ENCODE measurements at places on chromosomes 11 and 22.

DNA sequence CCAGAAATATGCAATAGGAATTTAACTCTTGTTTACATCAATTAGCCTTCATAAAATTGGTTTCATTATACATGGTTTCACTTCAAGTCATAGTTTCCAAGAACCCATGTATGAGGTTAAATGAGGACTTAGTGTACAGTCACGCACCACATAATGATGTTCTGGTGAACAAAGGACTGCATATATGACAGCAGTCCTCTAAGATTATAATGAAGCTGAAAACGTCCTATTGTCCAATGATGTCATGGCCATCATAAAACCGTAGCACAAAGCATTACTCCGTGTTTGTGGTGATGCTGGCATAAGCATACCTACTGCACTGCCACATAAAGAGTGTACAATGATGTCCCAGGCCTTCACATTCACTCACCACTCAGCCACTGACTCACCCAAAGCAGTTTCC lies 31.1 kb downstream of the SMCO4 start:
- DNase-seq, result no peak

GRCh38 chr11:115132436-115133228 lies 371.6 kb downstream of the CADM1 start:
- no peak for DNase-seq

DNA sequence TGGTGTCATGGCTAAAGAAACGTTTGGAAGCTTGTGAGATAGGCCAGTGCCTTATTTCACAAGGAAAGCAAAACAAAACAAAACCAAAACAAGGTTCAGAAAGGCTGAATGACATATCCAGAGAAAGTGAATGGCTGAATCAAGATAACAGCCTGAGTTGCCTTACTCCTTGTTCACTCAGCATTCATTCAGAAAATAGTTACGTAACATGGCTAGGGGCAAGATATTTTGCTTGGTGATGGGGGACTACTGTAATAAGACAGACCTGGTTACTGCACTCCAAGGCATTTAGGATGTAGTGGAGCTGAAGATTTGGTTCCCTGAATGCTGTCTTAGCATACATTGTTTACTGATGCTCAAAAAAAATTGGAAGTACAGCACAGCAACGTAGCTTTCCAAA lies 47.7 kb downstream of the C11orf91 start:
- DNase-seq, result no peak

DNA sequence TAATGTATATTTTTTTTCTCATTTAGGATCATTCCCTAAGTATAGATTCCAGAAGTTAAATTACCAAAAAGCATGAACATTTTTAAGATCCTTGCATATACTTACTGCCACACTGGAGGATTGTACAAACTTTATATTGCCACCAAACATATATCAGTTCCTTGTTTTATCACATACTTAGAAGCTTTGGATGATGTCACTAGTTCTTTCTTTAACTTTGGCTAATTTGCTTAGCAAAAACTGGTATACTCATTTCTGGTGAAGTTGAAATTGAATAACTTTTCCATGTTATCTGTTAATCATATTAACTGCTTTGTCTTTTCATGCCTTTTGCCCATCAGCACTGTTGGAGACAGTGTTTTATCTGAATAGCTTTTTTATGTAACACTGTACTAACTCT lies 31.6 kb upstream of the PRDM10 start:
- no peak for DNase-seq

- DNase-seq, result no peak
Measured at GRCh38 chr22:39214383-39215069, 30.3 kb downstream of the PDGFB start.

- no peak for DNase-seq
Measured at GRCh38 chr22:25656724-25657123, 85.3 kb upstream of the MYO18B start.

GRCh38 chr11:37505406-37505805 lies 907.4 kb upstream of the RAG2 start:
- DNase-seq, result no peak

DNA sequence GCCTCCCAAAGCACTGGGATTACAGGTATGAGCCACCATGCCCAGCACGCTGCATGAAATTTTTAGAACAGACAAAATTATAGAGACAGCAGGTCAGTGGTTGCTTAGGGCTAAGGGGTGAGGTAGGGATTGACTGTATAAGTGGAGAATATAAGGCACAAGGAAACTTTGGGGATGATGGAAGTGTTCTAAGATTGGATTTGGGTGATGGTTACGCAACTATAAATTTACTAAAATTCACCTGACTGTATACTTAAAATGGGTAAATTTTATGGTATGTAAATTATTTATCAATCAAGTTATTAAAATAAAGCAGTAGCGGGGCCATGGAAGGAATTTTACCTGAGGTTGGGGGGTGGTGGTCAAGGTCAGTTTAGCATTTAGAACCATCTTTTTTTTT lies 16.4 kb upstream of the POLD3 start:
- DNase-seq, result no peak

- no peak for DNase-seq
Measured at GRCh38 chr11:1459219-1459575, 27.4 kb downstream of the MOB2 start.

GRCh38 chr11:134861490-134862104 lies 449.6 kb upstream of the B3GAT1 start:
- DNase-seq, result no peak

DNA sequence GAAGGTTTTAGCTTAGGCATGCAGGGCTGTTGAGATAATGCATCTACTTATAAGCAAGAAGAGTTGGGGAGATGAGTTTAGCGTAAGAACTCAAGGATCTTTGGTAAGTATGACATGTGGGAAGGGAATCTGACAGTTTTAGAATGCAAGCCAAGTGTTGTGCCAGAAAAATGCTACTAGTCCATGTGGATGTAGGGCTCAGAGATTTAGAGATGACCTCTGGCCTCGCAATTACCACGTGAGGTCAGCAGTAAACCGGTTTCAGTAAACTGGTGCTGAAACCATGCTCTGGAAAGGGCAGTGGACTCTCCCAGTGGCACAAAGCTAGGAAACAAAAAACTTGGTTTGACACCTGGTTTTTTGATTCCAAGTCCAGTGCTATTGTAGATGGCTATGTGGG lies 18.9 kb downstream of the MRPL16 start:
- no peak for DNase-seq

DNA sequence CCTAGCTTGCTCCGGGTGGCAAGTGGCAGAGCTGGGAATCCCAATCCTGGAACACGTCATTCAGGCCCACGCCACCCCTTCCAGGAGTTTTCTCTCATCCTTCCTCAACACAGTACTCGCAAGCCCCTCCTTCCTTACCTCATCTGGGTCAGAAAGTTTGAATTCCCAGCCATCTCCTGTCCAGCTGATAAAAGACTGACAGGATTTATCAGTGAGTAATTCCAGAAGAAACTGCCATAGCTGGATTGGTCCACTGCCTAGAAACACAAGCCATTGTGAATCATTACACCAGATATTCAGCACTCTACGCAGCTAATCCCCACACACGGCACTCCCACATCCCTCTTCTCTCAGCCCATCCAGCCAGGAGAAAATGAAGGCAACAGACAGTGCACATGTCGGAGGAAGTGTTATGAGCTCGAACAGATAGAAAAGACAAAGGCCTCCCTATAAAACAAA lies 124.0 kb downstream of the ETS1 start:
- no peak for DNase-seq

GRCh38 chr11:115496892-115497291 lies 7.3 kb downstream of the CADM1 start:
- DNase-seq, result no peak

GRCh38 chr11:29227811-29228210 lies 789.0 kb downstream of the KCNA4 start:
- no peak for DNase-seq

DNA sequence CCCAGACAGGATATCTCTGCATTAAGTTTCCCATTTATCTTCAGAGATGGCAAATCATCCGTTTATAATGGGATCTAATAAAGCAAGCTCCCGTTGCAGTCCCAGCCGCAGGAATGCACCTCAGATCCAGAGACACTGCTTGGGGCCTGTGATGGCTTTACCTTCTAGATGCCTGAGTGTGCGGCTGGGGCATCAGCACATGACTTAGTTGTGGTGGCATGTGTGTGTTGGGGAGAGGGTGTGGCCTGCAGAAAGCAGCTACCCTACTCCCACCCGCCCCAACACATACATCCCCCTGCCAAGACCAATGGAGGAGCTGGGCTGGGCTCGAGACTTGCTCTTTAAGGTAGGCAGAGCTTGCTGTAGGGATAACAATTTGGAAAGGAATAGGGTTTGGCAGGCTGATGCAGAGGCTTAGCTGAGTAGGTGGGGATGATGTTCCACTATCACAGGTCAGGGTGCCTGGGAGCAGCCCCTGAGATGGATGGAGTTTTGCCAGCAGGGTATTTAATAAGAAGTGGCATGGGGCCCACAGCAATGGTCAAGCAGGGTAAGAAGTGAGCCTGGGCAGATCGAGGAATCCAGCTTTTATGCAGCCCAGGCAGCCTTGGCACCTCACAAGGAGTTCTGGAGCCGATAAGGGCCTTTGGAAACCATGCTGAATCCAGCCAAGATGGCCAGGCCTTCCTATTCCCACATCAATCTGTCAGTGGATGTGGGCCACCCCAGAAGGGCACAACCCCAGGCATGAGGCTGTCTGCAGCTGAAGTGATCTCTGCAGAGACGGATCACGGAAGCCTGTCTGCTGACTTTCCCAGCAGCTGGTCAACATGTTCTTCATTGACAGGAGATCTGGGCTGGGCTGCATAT lies 601.3 kb downstream of the BUD13 start:
- DNase-seq, result no peak

DNA sequence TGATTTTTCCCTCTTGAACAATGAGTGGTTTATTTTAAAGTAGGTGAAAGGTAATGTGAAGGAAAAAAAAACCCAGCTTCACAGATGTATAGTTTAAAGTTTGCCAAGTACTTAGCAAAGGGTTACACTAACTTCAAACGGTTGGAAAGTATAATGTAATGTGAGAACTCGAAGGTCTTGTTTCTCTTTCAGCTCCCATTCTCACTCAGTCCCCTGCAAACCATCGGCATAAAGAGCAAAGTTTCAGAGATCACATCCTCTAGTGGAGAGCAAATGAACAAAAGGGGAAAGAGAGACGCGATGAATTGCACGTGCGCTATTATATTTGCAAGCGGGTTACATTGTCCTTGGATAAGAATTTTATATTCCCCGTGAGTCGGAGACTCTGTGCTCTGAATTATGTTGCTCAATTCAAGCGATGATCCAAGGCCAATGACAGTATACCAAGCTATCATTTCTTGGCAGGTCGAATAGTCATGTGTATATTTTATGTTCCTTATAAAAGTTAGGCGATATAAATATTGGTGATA lies 37.6 kb upstream of the BIRC3 start:
- no peak for DNase-seq

GRCh38 chr11:109109571-109110315 lies 312.2 kb upstream of the C11orf87 start:
- DNase-seq, result no peak

- no peak for DNase-seq
Measured at GRCh38 chr11:70107756-70108155, 29.6 kb downstream of the ANO1 start.

GRCh38 chr22:45314054-45314721 lies 4.5 kb downstream of the FAM118A start:
- DNase-seq, result no peak

DNA sequence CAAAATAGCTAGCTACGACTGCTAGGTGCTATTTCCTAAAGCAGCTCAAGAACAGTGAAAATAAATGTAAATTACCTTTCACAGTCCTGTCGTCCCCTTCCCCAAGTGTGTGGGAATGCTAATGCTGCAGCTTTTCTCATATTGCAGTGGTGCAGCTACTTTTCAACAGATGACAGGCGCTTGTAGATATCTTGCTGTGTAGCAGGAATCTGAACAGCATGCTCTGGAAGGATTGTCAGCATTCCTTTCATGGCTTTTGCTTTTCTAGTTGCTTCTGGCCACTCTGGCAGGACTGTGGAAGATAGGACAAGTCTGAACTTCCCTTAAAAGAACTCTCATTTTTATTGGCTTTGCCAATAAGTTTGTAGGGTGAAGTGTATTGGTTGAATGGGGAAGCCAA lies 18.8 kb downstream of the FAR1 start:
- no peak for DNase-seq

DNA sequence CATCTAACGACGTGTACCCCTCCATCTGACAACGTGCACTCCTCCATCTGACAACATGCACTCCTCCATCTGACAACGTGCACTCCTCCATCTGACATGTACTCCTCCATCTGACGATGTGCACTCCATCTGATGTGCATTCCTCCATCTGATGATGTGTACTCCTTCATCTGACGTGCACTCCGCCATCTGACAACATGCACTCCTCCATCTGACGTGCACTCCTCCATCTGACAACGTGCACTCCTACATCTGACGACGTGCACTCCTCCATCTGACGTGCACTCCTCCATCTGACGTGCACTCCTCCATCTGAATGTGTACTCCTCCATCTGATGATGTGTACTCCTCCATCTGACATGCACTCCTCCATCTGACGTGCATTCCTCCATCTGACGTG lies 8.0 kb upstream of the IL17REL start:
- no peak for DNase-seq

- DNase-seq, result no peak
Measured at GRCh38 chr22:37491559-37492427, 5.6 kb upstream of the MFNG start.

DNA sequence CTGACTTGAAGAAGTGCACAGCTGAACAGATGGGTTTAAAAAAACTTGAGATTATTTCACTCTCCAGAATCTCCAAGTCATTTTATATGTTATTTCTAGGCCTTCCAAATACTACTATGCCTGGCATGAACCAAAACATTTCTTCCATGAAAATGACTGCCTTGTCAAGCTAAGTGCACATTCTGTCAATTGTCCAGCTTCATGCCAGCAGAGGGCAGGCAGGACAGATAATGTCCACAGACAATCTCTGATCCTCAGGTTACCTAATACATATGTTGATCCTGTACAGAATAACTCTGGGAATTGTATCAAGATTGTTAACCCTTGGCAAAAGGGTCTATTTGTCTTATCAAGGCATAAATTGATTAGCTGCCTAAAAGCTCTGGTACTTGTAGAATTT lies 229.5 kb downstream of the AASDHPPT start:
- DNase-seq, result no peak

GRCh38 chr22:39176143-39176713 lies 23.7 kb upstream of the CBX7 start:
- no peak for DNase-seq

- no peak for DNase-seq
Measured at GRCh38 chr11:117933930-117934329, 4.7 kb upstream of the TMPRSS13 start.

GRCh38 chr22:19988965-19989724 lies 27.5 kb downstream of the ARVCF start:
- DNase-seq, result no peak

All from NCI-H524 treated with DMSO at 0.1 percent for 48 hours (cell line).